H4 (cell line): ENCODE measurements at places on chromosomes 5 and 9. TPM values are rescaled to one million over a fixed set of nuclear protein-coding genes. Genes with fewer than 3 reads are reported as not detected.

DNA sequence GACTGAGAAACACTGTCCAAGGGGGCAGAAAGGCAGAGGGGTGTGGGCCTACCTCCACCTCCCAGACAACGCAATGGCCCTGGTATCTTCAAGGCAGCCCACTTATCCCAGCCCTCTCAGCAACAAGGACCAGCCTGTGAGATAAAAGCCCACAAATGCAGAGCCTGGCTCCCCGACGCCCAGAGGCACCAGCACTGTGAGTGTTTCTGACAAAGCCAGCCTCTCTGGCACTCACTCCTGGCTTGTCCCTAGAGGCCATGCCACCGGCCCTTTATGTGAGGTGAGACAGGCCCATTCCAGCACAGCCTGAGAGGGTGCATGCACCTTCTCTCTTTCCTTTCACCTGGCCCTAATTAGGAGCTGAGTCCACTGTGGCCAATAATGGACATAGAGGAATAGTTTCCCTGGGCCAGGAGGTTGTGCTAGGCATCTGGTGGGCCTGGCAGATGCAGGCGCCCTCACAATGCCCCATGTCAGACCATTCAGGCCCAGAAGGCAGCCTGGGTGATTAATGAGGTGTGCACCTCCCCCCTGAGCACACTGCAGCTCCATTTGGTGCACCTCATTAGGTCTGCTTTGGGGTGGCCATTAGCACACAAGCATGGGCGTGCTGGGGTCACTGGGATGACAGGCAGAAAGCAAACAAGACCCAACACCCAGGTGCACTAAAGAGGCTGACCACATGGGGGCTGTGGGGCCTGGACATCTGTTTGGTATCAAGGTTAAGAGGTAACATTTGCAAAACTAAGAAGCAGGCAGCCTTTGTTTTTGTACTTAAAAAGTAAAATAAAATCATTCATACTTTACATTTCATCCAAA is 176.0 kb downstream of the MED10 start:
- DNase-seq, result no peak

- no peak for DNase-seq
Observed at GRCh38 chr9:129414993-129415941, 205.6 kb downstream of the C9orf50 start.

- DNase-seq, result no peak
Observed at GRCh38 chr5:98898743-98899142, 30.1 kb downstream of the CHD1 start.

GRCh38 chr9:23288545-23288944 is 537.5 kb downstream of the ELAVL2 start:
- no peak for DNase-seq

DNA sequence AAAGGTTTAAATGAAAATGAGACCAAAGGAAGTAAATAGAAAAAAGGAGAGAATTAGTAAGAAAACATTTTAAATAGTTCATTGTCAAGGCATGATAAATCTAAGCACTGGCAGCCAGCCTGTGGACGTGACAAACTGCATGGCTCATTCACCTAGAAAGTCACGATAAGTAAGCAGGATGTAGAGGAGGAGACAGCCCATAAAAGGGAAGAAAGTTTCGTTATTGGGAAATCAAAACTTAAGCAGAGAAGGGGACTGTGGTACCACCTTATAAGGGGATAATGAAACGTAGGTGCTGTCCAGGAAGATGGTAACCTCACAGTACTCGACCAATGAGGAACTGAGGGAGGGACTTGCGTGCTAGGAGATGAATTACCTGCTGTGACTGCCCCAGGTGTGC is 494.5 kb upstream of the GRAMD2B start:
- peak; percentile 48 for DNase-seq

- peak; percentile 80 for DNase-seq
Observed at GRCh38 chr9:20981486-20981885, 50.0 kb downstream of the HACD4 start.

DNA sequence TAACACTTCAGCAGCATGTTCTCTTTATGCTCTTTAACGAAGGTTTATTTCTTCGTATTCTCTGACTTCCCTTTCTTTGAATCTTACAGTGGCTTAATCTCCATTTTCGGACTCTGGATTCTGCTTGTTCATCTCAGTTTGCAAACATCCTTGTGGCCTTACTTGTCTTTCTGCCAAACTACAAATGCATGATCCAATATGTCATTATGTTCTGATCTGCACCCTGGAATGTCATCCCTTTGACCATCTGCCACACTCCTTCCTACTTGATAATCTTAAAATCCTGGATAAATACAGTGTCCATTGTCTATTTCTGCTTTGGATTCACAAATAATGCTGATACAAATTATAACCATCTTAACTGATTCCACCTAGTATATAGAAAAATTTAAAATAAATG is 499.2 kb downstream of the CDH18 start:
- DNase-seq, result no peak

- DNase-seq, result no peak
Observed at GRCh38 chr5:142015781-142016533, 3.1 kb upstream of the GNPDA1 start.

SLCO6A1 gene
- not detected in 2 replicates for total RNA-seq
